ENCODE measurements at places on chromosomes 4 and X.

GRCh38 chr4:2367626-2368025 is 50.8 kb downstream of the ZFYVE28 start:
- no peak for DNase-seq

GRCh38 chr4:7238300-7238960 is 46.1 kb downstream of the SORCS2 start:
- DNase-seq, result no peak

GRCh38 chr4:117784266-117784665 is 250.0 kb upstream of the NDST3 start:
- no peak for DNase-seq

- DNase-seq, result no peak
Observed at GRCh38 chrX:78199851-78200250, 60.4 kb upstream of the TAF9B start.

DNA sequence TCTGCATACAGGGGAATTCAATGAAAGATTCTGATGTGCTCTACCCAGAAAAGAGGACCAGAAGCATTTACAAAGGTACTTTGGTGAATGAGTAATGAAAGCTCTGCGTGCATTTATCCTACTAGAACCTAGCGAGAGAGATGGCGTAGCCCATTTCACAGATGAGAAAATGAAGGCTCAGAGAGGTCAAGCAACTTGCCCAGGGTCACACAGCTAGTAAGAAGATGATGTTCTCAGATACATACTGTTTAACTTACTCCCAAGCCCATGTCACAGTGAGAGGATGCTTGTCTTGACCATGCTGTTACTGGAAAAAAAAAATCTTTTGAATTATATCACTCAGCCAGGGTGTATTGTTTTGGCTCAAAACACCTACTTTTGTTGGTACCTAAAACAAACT is 317.3 kb downstream of the LDB2 start:
- DNase-seq, result no peak

All from stimulated activated CD8-positive, alpha-beta memory T cell treated with anti-CD3 and anti-CD28 coated beads, Interleukin-15, amount 100 ng/mL, for 4 hours (primary cell).